Tongue (tissue), 3 donors: ENCODE measurements at places on chromosomes 3 and 15. TPM values are rescaled to one million over a fixed set of nuclear protein-coding genes. Genes with fewer than 3 reads are reported as not detected.

Gene LEKR1
- total RNA-seq: 0.51 TPM

Gene ANKRD63
- 2.4 TPM for total RNA-seq

Gene TM4SF18
- 11.2 TPM for total RNA-seq

Gene GOLGA6L4
- total RNA-seq: 2.6 TPM

Gene CCR2
- total RNA-seq: 1.2 TPM

DNA sequence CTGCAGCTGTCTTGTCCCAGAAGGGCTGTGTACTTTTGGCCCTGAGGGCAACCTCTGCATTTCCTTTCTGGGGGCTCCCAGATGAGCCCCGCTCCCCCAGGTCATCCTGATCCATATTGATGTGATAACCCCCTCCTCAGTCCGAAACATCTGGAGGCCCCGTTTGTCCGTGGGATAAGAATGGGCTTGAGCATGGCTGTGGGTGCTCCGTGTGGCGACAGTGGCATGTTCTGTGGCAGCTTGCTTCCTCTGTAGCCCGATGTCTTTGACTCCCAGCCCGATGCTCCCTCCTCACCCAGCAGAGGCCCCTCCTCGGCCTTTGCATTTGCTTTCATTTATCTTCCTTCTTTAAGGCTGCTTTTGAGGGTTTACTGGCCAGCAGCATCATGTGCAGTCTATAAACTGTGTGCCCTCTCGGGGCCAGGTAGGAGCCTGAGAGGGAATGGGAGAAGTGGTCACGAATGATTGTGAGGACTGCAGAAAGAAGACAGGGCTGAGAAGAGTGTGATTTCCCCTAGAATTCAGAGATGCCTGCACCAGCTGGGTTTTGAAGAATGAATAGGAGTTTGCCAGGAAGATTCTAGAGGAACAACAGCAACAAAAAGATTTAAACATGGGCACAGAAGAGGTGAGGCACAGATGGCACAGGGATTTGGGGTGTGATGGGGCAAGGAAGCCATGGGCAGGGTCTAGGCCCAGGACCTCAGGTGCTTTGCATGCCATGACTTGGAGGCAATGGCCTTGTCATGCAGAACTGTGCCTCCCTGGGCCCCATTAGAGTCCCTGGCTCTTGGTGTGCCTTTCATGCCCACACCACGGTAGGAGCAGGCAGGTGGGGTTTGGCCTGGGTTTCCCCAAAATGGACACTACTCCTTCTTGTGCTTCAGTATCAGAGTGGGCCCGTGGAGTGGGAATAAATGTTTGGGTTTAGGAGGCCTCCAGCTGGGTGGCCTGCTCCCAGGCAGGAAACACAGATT, 34.2 kb downstream of the APBA2 start:
- DNase-seq: no peak

DNA sequence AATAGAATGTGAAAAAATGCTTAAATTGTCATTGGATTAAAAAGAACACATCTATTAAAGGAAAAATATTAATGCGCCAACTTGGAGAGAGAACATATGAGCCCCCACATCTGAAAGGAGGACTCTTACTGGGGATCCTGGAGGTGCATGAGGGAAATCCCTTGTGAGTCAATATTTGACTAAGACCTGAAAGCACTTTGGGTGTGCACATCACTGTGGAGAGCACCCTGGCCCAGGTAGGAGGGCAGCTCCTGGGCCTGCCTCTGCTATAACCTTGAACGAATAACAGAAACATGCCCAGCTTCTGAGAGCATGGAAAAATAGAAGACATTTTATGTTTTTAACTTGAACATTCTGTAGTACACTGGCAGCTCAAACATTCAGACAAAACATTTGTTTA, 199.8 kb downstream of the GAP43 start:
- no peak for DNase-seq

DNA sequence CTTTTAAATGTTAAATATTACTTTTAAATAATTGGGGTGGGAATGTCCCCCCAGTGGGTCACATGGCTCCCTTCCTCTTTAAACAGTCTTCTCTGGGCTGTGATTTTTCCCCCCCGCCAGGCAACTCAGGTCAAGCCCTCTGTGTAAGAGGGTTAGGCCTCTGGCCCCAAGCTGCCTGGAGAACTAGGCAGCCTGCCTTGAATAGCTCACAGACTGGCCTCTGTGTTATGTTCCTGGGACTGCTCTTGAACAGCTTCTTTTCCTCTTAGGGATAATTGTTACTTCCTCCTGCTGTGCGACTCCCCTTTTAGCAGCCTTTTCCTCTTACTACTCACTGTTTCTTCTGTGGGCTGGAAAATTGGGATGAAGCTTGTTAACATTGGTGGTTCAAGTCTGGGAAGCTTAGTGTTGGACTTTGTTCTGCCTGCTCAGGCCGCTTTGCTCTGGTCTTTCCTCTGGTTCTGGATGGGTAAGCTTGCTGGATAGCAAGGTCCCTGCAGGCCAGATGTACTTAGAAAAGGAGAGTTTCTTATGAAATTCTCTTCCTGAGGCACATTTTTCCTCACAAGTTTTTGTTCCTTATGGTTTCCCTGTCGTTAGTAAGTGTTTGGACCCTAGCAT, 2.2 kb downstream of the TEX264 start:
- no peak for DNase-seq

DNA sequence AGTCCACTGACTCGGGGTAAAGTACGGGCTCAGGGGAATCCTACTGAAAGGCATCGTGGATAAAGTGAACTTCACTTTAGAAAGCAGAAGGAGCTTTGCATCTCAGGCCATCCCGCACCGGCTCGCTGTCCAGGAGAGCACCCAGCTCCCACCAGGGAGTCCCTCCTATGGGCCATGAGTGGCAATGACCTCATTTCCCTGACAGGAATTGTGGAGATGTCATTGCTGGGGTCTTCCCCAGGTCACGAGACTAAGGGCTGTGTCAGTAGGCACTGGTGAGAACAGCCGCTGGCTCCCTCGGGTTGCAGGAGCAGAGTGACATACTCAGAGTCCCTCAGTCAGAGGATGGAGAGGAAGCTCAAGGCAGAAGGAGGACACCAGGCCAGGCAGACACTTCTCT, 97.3 kb downstream of the XXYLT1 start:
- no peak for DNase-seq

- DNase-seq: no peak
These were observed 11.9 kb downstream of the ANXA2 start for GRCh38 chr15:60385620-60386552.

DNA sequence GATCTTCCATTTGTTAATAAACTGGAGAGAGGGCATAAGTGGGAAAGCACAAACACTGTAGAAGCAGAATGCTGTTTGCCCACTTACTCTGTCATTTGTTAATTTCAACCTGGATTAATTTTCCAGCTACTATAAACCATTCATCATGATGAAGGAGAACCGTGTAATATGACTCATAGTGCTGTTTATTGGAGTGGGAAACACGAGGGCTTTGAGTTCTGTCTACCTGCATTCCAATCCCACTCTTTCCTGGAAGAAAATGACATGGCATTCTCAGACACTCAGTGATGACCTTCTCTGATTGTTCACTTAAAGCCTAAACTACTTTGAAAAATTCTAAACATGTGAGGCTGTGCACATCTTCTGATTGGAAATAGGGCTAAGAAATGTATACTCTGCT, 826.7 kb downstream of the AGBL1 start:
- DNase-seq: no peak

DNA sequence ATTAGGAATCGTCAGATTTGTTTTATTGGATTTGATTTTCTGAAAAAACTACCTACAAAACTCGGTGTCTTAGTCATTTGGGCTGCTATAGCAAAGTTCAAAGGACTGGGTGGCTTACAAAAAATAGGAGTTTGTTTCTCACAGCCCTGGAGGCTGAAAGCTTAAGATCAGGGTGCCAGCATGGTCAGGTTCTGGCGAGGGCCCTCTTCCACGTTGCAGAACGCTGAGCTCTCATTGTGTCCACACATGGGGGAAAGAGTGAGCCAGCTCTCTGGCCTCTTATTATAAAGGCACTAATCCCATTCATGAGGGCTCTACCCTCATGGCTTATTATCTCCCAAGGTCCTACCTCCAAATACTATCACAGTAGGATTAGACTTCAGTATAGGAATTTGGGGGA, 40.6 kb upstream of the MRPS22 start:
- DNase-seq: no peak

DNA sequence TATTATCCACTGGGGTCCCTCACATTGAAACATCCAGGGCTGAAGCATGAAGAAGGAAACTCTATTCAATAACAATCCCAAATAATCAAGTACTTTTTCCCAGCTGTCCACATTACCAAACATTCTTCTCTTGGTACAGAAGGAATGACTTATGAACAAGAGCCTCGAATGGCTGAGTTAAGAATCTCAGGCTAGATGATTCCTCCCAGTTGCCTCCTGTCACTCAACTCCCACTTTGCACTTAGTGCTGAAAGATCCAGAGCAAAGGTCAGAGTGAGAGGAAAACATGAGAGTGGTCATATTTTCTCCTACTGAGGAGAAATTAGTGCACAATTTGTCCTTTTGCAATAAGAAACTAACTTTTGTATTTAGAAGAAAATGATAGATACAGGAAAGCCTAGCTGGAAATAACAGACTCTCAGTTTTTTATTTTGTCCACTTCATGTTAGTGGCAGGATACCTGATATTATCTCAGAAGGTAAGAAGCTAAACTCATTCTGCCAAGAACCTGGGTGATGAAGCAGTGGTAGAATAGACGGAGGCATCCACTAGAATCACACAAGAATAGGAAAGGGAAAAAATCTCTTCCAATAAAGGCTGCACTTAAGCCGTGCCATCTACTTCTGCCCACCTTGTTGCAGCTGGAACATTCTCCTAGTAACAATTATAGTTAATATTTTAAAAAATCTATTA, 46.2 kb downstream of the GADL1 start:
- DNase-seq: peak; percentile 88

GRCh38 chr3:120428924-120429323, 21.9 kb downstream of the FSTL1 start:
- no peak for DNase-seq

- DNase-seq: no peak
These were observed 1.2 kb downstream of the NT5DC2 start for GRCh38 chr3:52532517-52532837.

DNA sequence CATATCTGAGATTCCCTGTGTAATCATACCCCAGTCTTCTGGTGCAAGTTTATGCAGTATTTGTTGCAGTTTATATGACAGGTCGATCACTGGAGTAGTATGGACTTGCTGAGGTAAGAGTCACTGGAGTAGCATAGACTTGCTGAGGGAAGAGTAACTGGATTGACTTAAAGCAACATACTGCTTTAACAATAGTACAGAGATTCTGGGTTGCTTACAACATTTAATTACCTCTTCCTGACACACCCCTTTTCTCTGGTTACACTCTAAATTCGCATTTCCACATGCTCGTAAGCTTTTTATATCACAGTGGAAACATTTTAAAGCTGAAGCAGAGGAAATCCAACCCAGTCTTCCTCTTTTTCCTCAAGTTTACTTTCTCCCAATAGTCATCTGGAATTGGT, 11.8 kb downstream of the AAGAB start:
- peak; percentile 53 for DNase-seq

- DNase-seq: no peak
These were observed 10.0 kb upstream of the SRP14 start for GRCh38 chr15:40048926-40049475.

DNA sequence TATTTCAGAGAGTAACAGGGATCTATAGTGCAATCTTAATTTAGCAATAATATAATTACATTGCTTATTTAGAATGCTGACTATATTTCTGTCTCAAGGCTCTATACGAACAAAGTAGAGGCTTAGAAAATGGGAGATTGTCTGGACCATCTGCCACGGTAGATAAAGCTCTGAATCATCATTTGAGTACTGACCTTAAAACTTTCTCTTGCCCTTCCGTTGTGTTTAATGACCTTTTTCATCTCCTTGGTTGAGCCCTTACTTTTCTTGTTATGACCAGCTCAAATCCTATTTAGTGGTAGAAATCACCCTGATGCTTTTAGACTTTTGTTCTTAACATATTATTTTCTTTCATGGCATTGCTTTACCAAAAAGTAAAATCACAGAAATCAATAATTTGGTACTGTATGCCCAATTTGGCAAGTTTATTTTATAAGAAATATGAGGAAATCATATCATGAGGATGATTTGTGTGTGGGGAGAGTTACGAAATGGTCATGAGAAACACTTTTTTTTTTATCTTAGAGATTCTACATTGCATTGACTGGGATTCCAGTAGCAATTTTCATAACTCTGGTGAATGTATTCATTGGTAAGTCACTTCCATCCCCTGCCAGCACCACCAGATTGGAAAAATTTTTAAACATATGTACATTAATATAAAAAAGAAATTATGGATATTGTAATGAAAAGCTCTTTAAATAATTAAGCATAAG, 11.0 kb downstream of the NDUFB5 start:
- no peak for DNase-seq

DNA sequence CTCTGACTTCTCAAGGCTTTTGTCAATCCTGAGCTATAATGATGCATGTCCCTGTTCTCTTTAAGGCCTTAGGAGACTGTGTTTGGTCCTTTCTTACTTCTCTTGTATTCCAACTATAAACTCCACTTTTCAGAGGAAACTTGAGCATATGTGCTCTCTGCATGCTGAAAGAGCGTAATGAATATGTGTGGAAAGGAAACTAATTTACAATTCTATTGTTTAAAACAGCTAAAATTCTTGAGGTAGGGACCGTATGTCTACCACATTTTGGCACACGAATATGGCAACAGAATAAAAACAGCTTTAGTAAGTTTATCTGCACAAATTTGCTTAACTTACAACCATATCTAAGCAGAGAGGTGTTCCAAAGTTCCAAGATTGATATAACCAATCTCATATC, 242.0 kb upstream of the DCBLD2 start:
- DNase-seq: no peak

- DNase-seq: no peak
These were observed 5.6 kb downstream of the CFAP92 start for GRCh38 chr3:128988286-128988685.

DNA sequence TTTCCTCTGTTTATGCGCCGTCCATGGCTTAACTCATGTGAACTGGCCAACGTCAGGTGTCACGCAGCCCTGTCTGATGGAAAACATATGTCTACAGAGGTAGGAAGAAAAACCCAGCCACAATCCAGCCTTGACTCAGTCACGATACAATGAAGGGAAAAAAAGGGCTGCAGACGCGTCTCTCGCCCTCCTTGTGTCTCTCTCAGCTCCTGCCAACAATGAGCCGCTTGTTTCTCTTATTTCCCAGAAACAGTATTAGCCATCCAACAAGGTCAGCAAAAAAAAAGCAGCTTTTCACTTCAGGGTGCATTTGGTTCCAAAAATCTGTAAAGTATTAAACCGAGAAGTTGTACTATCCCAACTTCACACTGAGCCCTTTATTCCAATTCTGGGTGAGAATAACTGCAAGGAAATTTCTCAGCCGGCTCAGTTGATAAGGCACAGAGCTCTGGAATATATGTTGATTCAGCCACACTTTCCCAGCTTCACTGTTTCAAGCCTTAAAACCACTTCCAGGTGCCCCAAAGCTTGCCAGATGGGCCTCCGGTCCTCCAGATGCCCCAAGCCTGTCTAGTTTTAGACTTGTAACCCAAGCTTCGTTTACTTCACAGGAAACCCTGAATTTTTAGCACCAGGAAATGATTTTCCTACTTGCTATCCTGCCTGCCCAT, 79.4 kb downstream of the TM4SF4 start:
- peak; percentile 96 for DNase-seq

- no peak for DNase-seq
These were observed 570.6 kb upstream of the UBE2E2 start for GRCh38 chr3:22632536-22632935.

GRCh38 chr15:58432401-58432800, 610 bp downstream of the LIPC start:
- DNase-seq: no peak

- DNase-seq: no peak
These were observed 287.4 kb upstream of the LYSMD4 start for GRCh38 chr15:100020614-100021013.
